Posterior vena cava (tissue), 2 donors: ENCODE measurements at places on chromosomes 5 and 9. TPM values are rescaled to one million over a fixed set of nuclear protein-coding genes. Genes with fewer than 3 reads are reported as not detected.

MARCOL gene
- not detected for total RNA-seq

C6 gene
- total RNA-seq = 2.6 TPM

SQSTM1 gene
- 245 TPM for total RNA-seq

MRPL41 gene
- total RNA-seq = 24.4 TPM

GRCh38 chr9:3863111-3863528, 337.3 kb upstream of the RFX3 start:
- DNase-seq = no peak
